ENCODE measurements at places on chromosomes 7 and 10.

GRCh38 chr7:90599892-90600555 is 3.9 kb downstream of the CDK14 start:
- DNase-seq = no peak

- no peak for DNase-seq
These were observed 101.9 kb downstream of the HIBADH start for GRCh38 chr7:27560706-27561235.

DNA sequence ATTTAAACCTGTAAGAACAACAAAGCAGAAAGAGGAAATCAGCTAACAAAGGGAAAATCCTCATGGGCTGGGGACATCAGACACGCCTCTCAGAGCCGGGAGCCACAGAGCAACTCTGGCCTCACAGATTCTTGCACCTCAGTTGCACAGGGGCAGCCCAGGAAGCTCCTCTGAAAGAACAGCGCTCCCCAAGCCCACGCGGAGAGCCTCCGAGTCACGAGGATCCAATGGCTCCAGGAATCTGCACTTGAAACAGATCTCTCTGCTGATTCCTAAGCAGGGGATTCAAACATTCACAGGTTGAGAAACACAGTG is 213.2 kb upstream of the MGMT start:
- DNase-seq = no peak

- DNase-seq = no peak
These were observed 173.3 kb downstream of the PDE1C start for GRCh38 chr7:31896925-31897324.

GRCh38 chr7:150631866-150632864 is at the start of gene GIMAP6:
GIMAP6 (minus strand) TSS chr7:150632385; CDS start chr7:150630142, 2,243 bp downstream.
- DNase-seq = no peak

DNA sequence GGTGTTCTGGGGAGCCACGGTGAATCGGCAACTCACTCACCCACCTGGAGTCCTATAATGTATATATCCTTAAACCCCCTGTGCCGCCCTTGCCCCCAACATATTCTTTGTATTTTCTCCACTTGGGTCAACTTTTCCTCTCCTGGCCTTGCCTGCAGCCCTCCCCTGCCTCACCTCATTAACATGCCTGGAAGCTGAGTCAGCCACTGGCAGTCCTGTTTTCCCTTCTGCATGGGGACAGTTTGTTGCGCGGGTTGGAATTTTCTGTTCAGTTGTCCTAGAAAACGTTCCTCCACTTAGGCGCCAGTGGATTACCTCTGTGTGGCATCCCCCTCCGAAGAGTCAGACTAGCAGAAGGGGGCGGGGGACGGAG is 97.4 kb downstream of the C10orf105 start:
- DNase-seq = no peak

- DNase-seq = no peak
These were observed 569.5 kb downstream of the TYW1 start for GRCh38 chr7:67566101-67566500.

GRCh38 chr10:12638103-12638502 is 288.8 kb downstream of the CAMK1D start:
- no peak for DNase-seq

- DNase-seq = no peak
These were observed 49.7 kb downstream of the UNC5B start for GRCh38 chr10:71262027-71262426.

DNA sequence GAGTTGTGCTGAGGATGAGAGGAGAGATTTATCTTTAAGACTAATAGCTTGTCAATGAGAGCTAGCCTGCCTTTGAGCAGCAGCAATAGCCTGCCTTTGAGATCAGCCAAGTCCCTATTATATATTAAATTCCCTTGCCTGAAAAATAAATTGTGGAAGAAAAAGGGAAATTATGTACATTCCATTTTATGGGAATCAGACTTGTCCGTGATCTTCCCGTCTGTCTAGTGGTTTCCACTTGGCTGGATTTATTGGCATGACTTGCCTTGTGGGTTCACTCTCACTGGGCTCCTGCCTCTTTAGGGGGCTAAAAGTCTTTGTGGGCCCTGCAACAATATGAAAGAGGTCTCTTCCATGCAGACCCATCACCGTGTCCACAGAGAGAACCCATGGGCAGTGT is 171.7 kb upstream of the FRMD4A start:
- DNase-seq = no peak

DNA sequence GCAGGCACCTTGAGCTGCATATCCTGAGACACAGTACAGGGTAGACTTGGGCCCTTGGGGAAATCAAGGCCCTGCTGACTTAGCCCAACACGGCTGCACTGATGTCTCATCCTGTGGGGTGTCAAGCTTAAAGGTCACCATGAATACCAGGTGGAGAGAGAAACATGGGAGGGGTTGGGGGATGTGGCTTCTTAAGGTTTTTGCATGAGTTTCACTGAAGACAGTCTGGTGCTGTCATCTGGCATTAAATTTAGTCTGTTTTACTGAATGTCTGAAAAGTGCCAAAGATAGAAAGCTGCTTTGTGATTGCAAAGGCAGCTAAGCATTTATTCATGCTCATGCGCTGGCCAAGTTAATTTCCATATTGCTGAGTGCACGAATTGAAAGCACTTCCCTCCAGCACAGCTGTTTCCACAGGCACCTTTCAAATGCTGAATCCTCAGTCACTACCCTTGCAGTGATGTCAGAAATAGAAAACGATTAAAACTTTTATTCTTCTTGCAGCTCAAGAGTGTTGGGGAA is 102.1 kb downstream of the OSBPL3 start:
- no peak for DNase-seq

DNA sequence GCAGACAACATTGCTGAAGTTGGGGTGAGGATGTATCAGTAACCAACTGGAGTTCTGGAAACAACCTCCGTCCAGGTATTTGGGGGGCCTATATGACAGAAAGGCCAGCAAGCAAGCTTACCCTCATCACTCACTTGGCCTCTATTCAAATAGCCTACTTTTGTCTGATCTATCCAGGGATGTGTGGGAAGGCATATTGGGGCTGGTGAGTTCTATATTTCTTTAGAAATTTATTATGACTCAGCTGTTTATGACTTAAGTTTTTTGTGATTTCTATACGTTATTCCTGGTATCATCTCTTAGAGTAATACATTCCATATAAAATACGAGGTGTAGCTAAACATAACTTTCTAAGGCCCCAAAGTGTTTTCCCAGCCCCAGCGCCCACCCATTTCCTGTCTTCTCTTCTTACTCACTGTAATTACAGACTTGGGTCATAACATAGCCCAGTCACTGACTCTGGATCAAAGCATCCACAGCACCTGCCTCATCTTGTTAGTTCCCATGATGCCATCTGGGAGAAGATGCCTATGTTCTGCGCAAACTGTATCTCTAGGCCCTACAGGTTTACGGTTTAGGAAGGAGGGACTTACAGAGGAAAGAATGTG is 18.1 kb downstream of the GARS1 start:
- no peak for DNase-seq

DNA sequence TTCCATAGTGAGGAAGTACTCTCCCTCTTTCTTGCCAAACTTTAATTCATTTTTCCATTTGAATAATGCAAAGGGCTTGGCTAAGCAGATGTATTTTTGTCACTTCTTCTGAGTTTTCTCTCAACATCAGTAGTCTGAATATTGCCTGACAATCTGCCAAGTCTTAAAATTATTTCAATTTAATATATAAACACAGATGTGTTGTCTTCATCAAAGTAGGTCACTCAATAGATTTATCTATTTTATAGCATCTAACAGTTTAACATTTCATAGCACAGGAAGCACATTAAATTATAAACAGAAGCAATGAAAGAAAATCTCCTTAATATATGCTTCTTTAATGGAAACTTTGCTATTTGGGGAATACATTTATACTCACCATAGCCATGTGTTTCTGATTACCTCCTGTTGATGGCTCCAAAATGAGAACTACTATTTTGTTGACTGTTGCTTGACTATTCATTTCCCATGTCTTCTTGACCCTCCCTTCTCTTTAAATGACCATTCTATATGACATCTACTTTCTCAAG is 4.5 kb downstream of the CPED1 start:
- no peak for DNase-seq

GRCh38 chr7:76086070-76086469 is 38.2 kb downstream of the MDH2 start:
- DNase-seq = no peak

DNA sequence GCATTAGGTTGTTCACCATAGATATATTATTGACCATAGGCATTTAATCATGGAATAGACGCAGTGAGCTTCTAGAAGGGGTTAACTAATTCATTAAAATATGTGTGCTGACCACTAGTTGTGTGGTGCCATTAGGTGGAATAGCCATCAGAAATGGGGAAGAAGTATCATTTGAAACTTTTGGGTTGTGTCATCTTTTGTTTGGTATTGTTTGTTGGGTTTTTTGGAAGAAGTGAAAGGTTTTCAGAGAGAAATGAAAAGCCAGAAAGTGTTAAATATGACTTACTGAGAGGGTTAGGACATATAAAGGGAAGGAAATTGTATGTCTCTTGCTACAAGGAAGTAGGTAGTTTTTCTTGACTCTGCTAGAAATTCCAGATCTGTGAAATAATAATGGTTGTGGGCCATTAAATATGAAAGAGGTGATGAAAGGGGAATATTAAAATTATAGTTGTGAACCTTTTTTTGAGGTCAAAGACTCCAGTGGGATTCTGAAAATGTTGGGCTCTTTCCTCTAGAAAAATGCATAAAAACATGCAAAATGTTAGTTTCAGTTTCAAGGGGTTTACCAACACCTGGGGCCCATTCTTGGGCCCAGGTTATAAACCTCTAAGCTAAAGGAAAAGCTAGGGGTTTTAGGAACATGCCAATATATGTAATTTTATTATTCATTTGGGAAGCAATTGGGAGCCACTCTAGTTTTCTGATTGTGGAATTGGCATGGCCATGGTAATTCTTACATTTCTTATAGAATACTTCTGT is 348.5 kb downstream of the BBS9 start:
- DNase-seq = no peak

DNA sequence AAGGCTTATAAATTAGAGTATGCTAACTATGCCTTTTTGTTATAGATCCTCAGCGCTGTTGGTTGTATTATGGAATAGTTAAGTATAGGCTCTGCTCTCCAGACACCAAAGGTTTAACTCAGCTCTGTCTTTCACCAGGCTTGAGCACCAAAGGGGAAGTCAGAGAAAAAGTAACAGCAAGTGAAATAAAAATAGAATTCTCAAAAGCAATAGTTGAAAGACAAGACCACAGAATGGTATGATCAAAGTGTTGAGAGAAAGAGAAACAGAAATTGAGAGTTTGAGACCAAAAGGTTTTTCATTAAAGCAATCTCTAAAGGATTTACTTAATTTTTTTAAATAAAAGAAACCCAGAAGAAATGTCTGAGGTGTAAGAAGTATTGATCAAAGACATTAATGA is 529.8 kb upstream of the C7orf33 start:
- no peak for DNase-seq

DNA sequence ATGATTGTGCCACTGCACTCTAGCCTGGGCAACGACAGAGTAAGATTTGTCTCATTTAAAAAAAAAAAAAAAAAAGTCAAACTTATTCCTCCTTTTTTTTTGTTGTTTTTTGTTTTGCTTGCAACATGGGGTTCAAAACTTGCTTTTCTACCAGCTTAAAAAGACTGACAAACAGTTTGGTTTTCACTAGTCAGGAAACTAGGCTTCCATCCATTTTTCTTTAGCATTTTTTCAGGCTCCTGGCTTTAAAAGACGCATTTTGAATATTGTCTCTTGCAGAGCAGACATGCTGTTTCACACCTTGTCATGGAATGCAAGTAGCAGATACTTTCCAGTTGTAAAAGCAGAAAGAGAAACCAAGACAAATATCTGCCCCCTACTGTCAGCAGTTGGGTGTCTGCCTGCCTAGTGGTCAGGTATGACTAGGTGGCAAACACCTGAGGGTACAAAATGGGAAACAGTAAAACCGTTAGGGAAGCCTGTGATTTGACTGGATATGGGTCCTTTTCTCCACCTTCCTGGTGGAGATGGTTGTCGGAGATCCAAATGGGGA is 139.9 kb downstream of the CCDC71L start:
- DNase-seq = no peak

GRCh38 chr7:123580406-123581161 is 21.0 kb upstream of the ASB15 start:
- DNase-seq = no peak

- DNase-seq = no peak
These were observed 672.3 kb downstream of the TNS3 start for GRCh38 chr7:46909601-46910051.

GRCh38 chr7:125255810-125256209 is 326.2 kb upstream of the POT1 start:
- DNase-seq = no peak

DNA sequence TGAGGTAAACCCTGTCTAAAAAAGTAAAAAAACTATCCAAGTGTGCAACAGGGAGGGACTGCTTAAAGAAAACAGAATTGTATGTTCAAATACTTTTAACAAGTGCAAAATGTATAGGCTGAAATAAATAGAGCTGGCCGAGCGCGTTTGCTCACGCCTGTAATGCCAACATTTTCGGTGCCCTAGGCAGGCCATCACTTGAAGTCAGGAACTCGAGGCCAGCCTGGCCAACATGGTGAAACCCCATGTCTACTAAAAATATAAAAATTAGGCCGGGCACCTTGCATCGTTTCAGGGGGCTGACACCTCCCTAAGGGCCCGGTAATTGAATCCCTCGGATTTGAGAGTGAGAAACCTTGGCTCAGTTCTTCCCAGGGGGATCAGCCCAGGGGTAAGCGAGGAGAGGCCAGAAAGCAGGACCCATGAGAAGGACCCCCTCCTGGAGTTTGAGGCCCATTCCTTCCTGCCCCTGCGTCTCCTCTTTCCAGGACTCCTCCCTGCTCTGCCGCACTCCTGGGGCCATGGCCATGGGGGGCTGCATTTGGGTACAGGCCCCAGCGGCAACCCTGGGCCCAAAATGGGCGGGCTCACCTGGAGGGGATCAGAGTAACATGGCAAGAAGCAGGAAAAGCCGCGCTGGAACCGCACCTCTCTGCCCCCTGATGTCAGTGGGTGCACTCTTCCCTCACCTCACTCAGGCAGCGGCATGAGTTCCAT is 75.5 kb upstream of the TMEM248 start:
- DNase-seq = no peak

DNA sequence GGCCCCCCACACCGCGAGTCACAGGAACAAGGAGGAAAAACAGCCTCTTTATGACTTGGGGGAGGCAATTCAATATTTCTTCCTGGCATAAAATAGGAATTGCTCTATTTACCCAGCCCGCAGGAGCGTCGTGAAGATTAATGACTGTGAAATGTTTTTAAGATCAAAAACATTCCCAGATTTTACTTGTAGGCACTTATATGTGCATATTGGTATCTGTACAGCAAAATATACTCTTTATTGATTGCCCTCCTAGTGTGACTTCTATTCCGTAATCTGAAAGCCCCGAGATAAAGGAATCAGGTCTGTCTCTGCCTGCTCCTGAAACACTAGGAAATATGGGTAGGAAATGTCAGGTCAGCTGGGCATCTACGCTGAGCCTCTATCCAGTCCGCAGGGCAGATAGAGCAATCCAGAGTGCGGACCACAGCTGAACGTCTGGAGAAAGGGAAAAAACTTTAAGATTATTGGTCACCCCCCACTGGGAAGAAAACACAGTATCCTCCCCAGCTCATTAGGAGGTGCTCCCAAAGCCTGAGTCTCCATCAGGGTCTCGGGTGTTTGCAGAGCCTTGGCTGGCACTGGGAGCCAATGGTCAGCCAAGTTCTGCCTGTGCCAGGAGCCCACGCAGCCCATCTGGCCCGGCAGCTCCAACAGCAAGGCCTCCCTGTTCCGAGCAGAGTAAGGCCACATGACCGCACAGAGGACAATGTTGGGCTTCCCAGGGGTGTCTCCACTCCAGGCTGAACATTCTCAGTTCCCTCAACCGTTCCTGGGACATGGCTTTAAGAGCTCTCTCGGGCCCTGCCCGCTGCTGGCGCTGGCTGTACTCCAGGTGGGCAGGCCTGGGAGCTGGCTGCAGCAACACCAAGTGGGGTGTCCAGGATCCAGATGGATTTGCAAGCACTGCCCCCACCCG is 7.7 kb downstream of the CTBP2 start:
- DNase-seq = no peak

All from cortex of kidney (tissue), 1 donor.